ENCODE measurements at places on chromosomes 6 and 20. TPM values are rescaled to one million over a fixed set of nuclear protein-coding genes. Genes with fewer than 3 reads are reported as not detected.

GRCh38 chr6:89289710-89290109 is 25.4 kb downstream of the GABRR2 start:
- DNase-seq = no peak

- DNase-seq = no peak
Measured at GRCh38 chr6:5567352-5567751, 306.0 kb downstream of the FARS2 start.

- no peak for DNase-seq
Measured at GRCh38 chr6:119614138-119614537, 264.6 kb upstream of the MAN1A1 start.

DNA sequence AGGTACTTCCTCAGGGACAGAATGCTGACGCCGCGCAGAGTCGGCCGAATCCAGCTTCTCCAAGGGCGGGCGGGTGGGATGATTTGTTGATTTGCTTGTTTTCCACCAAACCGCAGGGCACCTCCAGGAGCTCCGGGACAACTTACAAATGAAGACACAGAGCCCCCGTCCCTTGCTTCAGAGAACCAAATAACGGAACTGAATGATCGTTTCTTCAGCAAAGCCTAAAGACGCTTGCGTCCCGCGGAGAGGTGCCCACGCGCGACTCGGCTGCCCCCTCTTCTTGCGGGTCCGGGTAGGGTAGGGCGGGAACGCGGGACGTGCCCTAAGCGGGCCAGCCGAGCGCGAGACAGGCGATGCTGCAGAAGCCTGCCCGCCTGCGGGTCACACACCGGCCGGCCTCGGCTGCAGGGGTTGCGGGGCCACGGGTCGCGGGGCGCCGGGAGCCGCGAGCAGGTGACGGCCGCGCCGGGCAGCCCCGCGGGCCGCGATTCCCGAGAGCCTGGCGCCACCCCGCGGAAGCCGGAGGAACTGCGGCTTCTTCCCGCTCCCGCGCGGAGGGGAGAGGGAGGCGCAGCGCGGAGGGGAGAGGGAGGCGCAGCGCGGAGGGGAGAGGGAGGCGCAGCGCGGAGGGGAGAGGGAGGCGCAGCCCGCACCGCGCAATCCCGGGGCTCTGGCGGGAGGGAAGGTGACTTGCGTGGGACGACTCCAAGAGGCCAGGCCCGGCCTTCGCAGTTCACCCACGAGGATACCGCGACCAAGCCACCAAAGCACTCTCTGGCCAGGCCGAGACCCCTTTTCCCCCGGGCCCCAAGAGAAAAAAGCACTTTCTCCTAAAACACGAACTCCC is 7.7 kb upstream of the FOXF2 start:
- peak; percentile 63 for DNase-seq

GRCh38 chr20:48912065-48912464 is 9.4 kb upstream of the ARFGEF2 start:
- DNase-seq = no peak

Gene KIF25
- 0.59 TPM for total RNA-seq
